Frontal cortex (tissue), 4 donors: ENCODE measurements at places on chromosomes 2 and 18. TPM values are rescaled to one million over a fixed set of nuclear protein-coding genes. Genes with fewer than 3 reads are reported as not detected.

DNA sequence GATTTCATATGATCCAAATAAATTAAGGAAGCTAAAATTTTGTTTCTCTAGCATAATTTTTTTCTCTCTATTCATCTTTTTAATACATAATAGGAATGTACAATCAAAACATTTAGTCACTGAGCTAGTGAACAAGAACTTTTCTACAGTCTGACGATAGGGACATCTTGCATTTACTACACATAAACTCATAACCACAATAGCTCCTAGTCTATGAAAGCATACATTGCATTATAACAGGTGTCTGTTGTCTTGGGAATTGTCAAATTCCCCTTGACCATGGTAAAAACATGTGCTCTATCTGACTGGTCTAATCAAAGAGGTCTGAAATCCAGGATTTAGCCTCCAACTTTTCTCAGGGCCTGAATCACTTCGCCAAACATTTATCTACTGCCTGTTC lies 144.8 kb downstream of the FAM124B start:
- DNase-seq: no peak

DNA sequence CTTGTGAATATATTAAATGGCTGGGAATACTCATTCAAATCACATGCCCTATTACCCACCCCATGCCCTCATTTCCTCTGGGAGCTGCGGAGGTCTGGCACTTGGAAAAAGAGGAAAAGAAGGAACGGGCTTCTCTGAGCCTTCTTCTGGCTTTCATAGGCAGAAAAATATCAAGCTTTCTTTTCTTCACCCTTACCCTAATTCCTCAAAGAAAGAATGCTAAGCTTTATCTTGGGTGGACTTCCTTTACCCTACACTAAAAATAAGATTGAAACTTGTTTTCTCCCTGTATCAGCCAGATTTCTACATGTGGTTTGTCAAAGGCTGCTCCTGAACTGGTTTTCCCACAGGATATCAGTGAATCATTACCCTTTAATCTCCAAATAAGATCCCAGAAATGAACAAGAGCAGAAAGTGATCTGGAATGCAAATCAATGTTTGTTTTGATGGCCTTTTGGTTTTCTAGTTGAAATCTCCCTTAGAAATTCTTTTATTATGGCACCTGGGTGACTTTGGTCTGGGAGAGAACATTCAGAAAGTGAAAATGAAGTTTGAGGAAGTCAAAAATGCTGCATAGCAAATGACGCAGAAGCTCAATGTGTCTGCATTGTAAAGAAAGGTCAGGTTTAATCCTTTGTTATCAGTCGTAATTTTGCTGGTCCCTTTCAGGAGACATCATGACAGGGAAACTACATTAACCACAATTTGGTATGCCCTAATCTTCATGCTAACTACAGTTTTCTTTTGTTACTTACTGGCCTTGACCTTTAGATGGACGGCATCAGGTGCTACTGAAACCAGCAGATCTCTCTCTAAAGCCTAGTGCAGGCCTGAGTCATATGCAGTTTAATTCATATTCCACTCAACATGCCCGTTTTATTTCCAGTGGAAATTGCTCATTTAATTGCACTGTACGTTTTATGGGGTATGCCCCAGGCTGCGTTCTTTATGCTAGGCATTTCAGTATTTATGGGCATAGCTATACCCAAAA lies 46.6 kb upstream of the HNRNPA3 start:
- no peak for DNase-seq

- DNase-seq: no peak
These were observed 221.3 kb downstream of the ACKR3 start for GRCh38 chr2:236790963-236791362.

DNA sequence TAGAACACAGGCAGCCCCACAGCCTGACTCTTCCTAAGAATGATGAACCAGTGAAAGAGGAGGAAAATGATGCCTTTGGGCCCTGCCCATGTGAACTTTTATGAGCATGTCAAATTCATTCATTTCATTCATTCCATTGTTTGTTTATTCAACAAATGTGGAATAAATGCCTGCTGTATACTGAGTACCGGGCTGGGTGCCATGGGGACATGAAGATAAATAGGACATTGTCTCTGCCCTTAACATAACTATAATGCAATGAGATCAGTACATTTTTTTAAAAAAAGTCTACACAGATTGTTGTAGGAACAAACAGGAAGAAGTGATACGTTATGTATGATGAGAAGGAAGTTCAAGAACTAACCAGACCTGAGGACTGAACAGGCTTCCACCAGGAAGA lies 14.7 kb downstream of the MREG start:
- no peak for DNase-seq

- no peak for DNase-seq
These were observed 270.7 kb upstream of the KLHL29 start for GRCh38 chr2:23114299-23114698.

- DNase-seq: no peak
These were observed 254.5 kb downstream of the TFCP2L1 start for GRCh38 chr2:121030523-121030922.

DNA sequence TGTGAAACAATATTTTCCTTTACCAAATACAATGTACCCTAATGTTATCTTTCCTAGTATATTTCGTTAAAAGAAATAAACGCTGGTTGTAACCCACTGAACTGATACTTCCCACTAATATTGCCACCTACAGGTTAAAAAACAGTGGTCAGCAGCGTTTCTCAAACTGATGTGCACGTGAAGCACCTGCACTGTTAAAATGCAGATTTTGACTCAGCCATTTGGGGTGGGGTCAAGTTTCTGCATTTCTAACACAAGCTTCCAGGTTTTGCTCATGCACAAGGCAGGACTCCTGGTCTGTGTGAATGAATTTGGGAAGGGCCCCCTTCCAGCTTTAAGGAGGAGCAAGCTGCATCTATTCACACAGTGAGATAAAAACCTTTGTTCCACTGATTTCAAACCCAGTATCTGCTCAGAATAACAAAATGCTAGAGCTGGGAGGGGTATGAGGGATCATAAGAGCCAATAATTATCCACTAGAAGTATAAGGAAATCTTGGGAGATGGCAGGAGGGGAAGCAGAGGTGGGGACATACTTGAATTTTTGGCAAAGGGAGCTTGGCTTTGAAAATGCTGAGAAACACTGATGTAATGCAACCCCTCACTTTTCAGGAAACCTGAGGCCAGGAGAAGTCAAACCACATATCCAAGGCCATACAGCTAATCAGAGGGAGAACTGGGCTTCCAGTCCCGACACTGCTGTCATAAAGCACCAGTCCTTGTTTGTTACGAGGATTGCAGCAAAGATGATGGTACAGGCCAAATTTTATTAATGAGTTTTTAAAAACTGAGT lies 116.2 kb downstream of the RBMS1 start:
- no peak for DNase-seq

- DNase-seq: peak; percentile 71
These were observed 8.3 kb downstream of the OSR1 start for GRCh38 chr2:19349911-19350677.

GRCh38 chr2:73088703-73089102 lies 17.2 kb upstream of the SFXN5 start:
- DNase-seq: no peak

GRCh38 chr2:235868224-235868623 lies 300.0 kb downstream of the GBX2 start:
- no peak for DNase-seq

DNA sequence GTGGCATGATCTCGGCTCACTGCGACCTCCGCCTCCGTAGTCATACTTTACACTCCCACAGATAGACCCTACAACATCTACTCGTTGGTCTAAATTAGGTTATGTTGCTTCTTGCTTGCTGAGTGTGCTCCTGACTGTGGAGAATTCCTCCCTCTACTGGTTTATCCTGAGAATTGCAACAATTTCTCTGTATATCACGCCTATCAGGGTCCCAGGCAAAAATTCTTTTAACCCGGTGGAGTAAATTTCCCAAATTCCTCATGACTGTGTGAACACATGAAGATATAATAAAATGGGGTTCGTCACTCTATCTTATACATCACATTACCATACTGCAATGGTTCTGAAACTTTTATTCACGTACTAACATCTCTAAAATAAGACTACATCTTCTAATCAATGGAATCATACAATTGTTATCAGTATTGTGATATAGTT lies 156.7 kb downstream of the EVA1A start:
- peak; percentile 10 for DNase-seq

TXNDC2 gene
- not detected for total RNA-seq

MEP1B gene
- 0.41 TPM for total RNA-seq
